ENCODE measurements at places on chromosomes 13 and 19.

- DNase-seq, result no peak
Measured at GRCh38 chr19:41706741-41707501, 1.5 kb upstream of the CEACAM5 start.

GRCh38 chr13:103157434-103158145 is 91.4 kb upstream of the SLC10A2 start:
- no peak for DNase-seq

- no peak for DNase-seq
Measured at GRCh38 chr13:29402166-29402636, 193.3 kb downstream of the SLC7A1 start.

- DNase-seq, result no peak
Measured at GRCh38 chr19:13260883-13261653, 110.9 kb downstream of the IER2 start.

DNA sequence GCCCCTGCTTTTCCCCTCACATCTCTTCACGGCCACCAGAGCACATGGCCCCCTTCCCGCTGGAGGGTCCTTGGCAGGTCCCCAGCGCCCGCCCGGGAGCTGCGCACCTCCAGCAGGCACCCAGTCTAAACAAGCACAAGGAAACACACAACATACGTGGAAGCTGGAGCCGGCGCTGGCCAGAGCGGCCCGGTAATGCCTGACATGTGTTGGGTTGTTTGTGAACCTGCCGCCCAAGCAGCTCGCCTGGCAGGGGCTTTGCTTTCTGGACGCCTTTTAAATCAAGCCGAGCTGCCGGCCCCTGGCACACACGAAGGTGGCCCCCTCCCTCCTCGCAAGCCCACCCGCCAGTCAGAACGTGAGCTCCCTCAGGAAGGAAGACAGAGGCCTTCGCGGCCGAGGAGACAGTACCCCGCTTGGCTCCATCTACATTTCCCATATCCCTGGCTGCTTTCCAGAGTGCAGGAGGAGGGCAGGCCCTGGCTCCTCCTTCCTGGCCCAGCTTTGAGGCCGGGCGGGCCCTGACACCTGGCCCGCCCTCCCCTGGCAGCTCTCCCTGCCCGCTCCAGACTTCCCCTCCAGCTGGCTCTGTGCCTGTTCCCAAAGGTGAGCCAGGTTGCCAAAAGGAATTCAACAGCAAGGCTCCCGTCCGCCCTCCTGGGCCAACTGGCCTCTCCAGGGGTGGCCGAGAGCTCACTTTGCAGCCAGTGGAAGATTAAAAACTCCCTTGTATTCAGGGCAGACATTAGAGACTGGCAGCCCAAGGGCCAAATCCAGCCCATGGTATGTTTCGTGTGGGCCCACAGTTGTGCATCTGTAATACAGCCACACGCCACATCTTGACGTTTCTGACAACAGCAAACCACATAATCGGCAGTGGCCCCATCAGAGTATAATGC is 28.7 kb downstream of the COMP start:
- peak; percentile 82 for DNase-seq

DNA sequence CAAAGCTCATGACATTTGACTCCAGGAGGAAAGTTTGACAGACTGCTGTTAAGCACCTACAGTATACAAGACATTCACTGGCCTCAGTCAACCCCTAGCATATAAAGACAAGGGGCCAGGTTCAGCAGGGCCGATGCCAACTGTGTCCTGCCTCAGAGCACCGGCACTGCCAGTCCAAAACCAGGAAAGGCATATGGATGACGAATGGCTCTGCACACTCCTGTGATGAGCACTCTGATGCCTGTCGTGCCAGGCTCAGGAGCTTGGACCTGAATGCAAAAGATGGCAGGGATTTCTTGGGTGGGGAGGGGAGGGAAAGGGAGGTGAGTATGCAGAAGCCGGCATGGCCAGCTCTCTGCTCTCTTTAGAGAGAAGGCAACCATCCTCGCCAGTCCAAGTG is 38.9 kb downstream of the COL4A1 start:
- DNase-seq, result no peak

DNA sequence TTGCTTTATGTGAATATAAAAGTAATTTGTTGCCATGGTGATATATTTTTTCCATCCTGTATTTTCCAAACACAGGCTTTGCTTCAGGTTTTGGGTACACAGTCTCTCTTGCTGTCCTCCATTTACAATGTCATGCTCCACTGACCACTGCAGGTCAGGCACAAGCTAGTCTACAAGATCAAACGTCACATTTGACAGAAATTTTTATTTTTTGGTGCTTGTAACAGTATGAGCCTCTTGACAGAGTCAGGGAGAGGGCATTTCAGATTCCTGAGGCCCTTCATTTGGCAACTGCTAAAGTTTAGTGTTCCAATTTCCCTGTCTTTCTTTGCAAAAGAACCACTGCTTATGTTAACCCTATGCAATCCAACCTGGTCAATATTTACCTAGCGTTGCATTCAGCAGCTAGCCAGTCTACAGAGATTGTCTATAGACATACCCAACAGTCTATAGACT is 175.0 kb downstream of the RFC3 start:
- peak; percentile 45 for DNase-seq

DNA sequence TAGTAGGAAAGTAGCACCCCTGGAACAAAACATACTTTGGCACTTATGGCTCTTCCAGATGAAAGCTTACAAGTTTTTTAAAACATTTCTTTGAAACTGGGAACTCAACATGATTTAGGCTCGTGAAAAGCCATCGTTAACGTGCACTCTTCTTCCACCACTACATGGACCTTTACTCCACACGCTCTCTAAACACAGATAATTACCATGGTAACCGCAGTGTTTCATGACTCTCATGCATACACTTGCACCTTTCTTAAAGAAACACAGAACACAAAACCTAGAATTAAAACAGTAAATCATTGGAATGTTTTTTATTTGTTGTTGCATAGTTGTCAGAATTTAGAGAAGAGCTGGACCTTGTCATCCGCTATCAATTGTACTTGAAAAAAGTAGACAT is 154.3 kb downstream of the FGF9 start:
- DNase-seq, result no peak

- no peak for DNase-seq
Measured at GRCh38 chr19:347946-348861, 3.6 kb upstream of the MIER2 start.

Data from brain (organoid and tissue), 16 donors.